RWPE1 (cell line): ENCODE measurements at places on chromosomes 7 and 10.

- no peak for DNase-seq
Observed at GRCh38 chr7:52685333-52685732, 350.1 kb upstream of the POM121L12 start.

- DNase-seq = no peak
Observed at GRCh38 chr10:48951707-48952106, 12.1 kb upstream of the LRRC18 start.

- DNase-seq = no peak
Observed at GRCh38 chr7:46201961-46202360, 280.9 kb upstream of the IGFBP3 start.

- DNase-seq = no peak
Observed at GRCh38 chr7:130963339-130963738, 229.3 kb upstream of the KLF14 start.

DNA sequence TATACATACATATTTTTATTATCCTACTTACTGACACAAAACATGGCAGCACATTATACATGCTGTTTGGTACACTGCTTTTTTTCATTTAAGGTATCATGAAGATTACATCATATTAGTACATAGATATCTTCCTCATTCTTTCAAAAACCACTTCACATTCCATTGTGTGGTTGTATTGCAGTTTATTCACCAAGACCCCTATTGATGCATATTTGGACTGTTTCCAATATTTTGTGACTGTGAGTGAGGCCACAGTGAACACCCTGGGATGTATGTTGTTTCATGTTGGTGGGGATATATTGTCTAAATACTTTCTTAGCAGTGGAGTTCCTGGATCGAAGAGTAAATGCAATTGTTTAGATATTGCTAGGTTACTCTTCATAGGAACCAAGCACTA is 39.0 kb downstream of the TFAM start:
- DNase-seq = no peak

GRCh38 chr10:37854626-37855025 is 2.8 kb downstream of the ZNF248 start:
- no peak for DNase-seq

DNA sequence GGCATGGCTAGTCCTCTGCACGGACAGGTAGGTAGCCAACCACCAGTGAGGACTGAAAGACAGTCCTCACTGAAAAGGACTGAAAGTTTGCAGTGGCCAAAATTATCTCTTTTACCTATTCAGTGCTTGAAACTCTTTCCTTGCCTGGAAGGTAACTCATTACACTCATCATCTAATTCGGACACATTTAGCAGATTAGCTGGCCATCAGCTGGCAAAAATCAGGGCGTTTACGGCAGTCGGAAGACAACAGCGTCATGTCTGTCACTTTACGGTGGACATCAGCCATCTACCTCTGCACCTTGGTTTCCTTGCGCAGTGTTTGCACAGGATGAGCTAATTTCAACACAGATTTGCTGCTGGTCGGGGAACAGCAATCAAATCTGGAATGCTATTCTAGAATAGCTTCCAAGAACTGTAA is 740 bp downstream of the ANXA7 start:
- DNase-seq = peak; percentile 48

DNA sequence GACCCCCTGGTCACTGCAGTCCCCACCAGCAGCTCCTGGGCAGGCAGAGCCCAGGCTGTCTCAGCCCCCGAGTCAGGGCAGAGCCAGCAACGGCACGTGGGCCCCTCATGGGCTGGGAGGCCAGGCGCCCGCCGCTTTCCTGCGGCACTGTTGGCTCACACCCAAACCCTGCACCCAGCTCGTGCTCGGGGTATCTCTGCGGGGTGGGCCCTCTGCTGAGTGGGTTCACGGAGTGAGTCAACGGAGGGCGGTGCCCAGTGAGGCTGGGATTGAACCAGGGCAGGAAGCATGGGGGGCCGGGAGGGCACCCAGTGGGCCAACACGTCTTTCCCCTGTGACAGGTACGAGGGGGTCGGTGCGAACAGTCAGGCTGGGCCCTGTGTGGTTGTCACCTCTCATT is 28.9 kb downstream of the ADAP1 start:
- DNase-seq = no peak

DNA sequence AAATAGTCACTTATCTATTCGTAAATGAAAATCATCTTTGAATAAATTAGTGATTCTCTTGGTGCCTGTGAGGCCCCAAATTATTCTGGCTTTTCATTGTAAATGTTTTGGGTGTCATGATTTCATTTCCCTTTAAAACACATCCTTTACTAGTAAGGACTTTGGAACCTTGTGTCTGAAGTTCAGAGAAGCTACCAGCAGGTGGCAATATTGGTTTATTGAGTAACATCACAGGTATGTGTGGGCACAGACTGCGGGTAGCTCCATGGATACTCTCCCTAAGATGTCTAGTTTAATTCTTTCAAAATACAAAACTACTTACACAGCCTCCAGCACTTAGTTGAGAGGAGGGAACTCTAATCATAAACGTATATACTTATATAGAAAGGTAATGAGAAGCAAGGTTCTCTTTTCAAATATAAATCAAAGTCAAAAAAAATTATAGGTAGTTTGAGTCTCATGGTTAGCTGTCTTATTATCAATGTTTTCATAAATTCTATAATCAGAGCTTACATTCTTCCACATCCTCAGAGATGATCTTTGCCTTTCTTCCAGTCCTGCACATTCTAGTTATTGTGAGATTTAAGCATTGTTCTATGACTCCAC is 449.6 kb downstream of the GRM8 start:
- peak; percentile 33 for DNase-seq

- DNase-seq = no peak
Observed at GRCh38 chr7:90777041-90777440, 180.9 kb downstream of the CDK14 start.

- DNase-seq = peak; percentile 58
Observed at GRCh38 chr7:24979470-24979862, 512 bp downstream of the OSBPL3 start.

GRCh38 chr7:18289788-18290187 is 205.8 kb upstream of the HDAC9 start:
- no peak for DNase-seq

DNA sequence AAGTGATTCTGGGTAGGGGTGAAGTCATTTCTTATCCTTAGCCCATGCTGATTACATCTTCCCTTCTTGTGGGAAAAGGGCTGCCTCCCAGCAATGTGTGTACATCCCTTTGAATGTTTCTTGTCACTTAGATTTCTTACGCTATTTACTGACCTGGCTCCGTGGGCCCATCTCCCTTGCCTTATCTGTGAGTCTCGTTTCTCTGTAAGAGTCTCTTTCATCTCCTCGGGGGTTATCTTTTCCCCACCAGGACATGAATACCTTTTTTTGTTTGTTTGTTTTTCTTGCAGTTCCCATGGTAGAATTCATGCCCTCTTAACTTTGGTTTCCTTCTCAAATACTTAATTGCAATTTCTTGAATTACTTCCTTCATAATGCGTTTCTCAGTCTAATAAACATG is 107.7 kb downstream of the BAMBI start:
- no peak for DNase-seq

- DNase-seq = no peak
Observed at GRCh38 chr7:30975256-30975899, 11.6 kb downstream of the GHRHR start.

DNA sequence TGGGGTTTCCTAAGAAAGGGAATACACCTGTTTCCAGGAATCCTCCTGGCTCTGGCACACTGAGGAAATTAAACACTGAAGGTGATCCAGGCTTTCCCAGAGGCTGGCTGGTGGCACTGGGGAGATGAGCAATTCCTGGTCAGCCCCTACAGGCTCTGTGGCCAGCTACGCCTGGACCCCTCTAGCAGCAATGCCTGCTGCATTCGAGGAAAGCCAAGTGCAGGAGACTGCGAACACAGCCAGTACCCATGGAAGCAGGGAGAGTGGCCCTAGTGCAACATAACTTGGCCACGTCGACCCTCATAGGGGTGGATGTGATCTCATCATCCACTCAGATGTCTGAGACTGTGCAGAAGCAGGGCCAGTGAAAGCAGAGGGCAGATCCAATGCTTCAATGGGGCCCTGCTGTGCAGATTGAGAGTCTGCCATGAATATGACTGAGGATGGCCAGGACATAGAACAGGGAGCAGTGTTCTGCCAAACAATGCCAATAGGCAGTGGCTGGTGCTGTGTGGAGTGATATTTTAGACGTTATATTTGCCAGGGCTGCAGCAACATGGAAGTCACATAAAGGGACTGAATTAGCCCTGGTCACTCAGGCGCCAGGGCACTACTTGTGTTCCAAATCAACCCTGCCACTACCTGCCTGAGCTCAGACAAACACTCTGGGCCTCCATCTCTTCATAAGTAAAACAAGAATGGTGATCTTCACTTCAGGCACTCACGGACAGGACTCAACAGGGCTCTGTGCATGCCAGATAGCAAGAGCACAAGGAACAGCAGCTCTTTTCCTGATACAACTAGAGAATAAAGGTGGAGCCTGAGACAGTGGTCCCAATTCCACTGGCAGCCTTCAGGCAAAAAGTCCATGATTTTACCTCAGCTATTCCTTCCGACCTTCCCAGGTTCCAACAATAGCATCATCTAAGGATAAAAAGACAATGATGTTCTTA is 2.4 kb downstream of the ZNF488 start:
- DNase-seq = no peak

GRCh38 chr7:83267141-83267631 is 104.5 kb upstream of the PCLO start:
- DNase-seq = no peak

GRCh38 chr7:8051998-8052397 is 83.4 kb downstream of the GLCCI1 start:
- DNase-seq = no peak

GRCh38 chr7:429828-430180 is 89.8 kb downstream of the PDGFA start:
- no peak for DNase-seq

- DNase-seq = no peak
Observed at GRCh38 chr7:52079726-52080125, 763.1 kb upstream of the COBL start.

DNA sequence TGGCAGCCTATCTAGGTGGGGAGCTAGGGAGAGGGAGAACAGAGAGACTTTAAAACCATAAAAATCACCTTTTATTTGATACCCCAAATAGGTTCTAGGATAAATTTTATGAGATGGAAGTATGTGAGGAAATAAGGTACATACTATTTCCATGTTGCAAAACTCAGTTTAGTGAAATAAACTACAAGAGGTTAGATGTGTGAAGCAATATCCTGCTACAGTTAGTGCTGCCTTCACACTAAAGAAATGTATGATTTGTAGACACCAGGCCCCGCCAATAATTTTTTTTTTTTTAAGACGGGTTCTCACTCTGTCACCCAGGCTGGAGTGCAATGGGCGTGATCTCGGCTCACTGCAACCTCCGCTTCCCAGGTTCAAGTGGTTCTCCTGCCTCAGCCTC is 34.4 kb upstream of the RSBN1L start:
- DNase-seq = no peak

DNA sequence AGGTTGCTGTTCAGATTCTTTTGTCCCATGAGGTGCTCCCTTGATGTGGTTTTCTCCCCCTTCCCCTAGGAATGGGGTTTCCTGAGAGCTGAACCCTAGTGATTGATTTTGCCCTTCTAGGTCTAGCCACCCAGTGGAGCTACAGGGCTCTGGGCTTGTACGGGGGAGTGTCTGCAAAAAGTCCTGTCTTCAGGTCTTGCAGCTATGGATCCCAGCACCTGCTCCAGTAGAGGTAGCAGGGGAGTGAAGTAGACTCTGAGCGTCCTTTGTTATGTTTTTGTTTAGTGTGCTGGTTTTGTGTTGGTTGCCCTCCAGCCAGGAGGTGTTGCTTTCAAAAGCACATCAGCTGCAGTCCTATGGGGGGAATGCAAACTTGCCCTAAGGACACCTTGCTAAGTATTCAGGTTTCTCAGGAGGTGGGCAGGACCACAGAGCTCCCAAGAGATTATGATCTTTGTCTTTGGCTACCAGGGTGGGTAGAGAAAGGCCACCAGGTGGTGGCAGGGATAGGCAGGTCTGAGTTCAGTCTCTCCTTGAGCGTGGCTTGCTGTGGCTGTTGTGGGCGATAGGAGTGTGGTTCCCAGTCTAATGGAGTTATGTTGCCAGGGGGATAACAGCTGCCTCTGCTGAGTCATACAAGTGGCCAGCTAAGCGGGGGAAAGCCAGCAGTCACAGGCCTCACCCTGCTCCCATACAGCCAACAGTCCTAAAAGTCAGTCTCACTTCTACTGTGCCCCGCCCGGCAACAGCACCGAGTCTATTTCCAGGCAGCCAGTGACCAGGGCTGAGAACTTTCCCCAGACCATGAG is 92.4 kb upstream of the JCAD start:
- peak; percentile 70 for DNase-seq

DNA sequence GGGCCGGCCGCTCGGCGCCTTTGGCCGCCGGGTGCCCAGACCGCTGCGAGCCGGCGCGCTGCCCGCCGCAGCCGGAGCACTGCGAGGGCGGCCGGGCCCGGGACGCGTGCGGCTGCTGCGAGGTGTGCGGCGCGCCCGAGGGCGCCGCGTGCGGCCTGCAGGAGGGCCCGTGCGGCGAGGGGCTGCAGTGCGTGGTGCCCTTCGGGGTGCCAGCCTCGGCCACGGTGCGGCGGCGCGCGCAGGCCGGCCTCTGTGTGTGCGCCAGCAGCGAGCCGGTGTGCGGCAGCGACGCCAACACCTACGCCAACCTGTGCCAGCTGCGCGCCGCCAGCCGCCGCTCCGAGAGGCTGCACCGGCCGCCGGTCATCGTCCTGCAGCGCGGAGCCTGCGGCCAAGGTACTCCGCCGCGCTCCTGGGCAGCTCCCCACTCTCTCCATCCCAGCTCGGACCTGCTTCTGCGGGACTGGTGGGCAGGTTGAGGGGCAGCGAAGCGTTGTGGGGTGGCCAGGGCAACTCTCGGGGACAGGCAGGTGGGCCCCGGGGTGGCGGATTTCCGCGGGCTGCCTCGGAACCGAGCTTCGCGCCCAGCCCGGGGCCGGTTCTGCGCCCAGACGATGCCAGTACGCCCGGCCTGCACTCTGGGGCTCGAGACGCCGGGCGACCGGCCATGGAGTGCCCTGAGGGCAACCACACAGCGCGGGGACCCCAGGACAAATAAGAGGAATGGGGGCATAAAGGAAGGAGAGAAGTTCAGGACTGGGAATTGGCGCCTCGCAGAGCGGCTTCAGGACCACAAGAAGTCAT is 578 bp downstream of the HTRA1 start:
- DNase-seq = peak; percentile 28

GRCh38 chr7:143410521-143411004 is 1.9 kb upstream of the EPHA1 start:
- no peak for DNase-seq
